ENCODE measurements at places on chromosomes 5 and 9. TPM values are rescaled to one million over a fixed set of nuclear protein-coding genes. Genes with fewer than 3 reads are reported as not detected.

GRCh38 chr5:66807743-66808142 is 211.6 kb downstream of the MAST4 start:
- DNase-seq = no peak

DNA sequence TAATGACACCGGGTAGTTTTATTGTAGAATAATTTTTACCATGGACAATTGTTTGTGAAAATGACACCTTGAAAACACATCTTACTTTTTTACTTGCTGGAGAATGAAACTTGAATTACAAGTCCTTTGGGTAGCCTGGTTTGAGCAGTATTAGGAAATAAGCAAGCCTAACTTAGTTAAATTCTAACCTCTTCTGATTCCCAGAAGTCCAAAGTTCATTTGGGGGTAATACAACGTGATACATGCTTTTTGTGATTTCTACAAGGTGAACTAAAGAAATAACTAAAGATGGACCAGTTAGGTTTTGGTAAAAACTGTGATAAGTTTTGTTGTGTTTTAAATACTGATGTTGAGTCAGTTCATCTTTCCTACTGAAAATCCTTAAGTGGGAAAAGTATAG is 135.4 kb upstream of the DMRT1 start:
- DNase-seq = no peak

DNA sequence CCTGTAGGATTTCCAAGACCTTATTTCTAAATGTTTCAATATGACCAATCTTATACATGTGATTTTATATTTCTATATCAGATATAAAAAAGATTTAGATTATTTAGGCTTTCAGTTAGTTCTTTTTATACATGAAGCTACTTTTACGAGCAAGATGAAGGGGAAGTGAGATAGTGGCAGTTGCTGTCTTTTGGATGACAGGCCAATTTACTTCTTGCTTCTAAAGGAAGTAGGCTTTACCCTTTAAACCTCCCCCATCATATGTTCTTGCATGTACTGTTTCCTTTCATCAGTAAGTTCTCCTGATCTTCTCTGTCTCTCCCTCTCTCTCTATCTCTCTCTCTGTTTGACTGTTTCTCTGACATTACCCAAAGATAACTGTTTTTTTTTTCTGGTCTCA is 4.0 kb upstream of the TYRP1 start:
- no peak for DNase-seq

- no peak for DNase-seq
Measured at GRCh38 chr5:32474209-32474854, 29.8 kb upstream of the ZFR start.

DNA sequence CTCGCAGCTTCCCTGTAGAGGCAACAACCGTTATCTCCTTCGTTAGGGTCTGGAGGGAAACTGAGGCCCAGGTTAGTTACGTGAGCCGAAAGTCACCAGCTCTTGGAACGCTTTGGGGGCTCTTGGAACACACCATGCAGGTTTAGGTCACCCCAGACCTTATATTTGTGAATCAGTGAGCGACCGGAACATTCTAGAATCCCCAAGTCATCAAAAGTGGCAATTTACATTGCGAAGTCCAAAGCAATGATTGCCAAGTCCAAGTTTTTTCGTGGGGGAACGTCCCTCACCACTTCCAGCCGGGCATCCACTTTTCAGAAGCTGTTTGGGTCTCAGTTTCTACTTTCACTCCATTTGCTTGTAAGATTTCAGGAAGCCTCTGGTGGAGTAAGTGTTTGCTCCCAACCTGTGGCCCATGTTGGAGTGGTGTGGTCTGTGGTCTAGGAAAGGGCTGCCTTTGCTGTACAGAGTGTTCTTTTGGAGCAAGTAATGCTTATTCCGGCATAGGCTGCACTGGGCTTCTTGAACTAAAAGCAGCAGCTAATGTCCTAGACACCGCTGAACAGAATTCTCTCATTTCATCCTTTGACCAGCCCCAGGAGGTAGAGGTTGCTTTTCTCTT is 32.8 kb upstream of the SPRY4 start:
- peak; percentile 45 for DNase-seq

Gene FST
- total RNA-seq = 60.9 TPM

Gene CDX1
- 0.25 TPM for total RNA-seq

Gene DDX4
- not detected for total RNA-seq

Gene QRFP
- not detected for total RNA-seq

Gene C1QTNF2
- total RNA-seq = not detected

Gene DMRT3
- total RNA-seq = not detected

Gene SLC25A48
- 6.3 TPM for total RNA-seq

Gene PIP5KL1
- 13.0 TPM for total RNA-seq

Gene SURF1
- total RNA-seq = 48.9 TPM

All from endodermal cell (in vitro differentiated cells).